ENCODE measurements at places on chromosomes 11 and 22. TPM values are rescaled to one million over a fixed set of nuclear protein-coding genes. Genes with fewer than 3 reads are reported as not detected.

DNA sequence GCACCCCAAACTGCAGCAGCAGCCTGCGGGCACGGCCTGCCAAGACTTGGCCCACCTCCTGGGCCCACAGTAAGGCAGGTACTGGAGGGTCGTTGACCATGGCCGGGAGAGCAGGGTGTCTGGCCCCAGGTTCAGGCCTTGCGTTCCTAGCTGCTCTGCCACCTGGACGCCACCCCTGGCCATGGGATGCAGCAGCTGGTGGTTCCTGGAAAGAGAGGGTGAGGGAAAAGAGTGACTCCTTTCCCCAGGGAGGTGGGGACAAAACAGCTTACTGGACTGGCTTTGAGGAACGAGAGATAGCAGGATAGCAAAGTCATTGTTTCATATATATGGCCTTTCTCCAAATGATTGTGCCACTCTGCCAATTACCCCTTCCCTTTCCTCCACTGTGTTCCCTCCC lies 1.8 kb downstream of the BSCL2 start:
- DNase-seq = no peak

MOGAT2 gene
- not detected for polyA plus RNA-seq

GRCh38 chr11:47394322-47395222 lies 13.8 kb upstream of the SLC39A13 start:
- no peak for DNase-seq

DNA sequence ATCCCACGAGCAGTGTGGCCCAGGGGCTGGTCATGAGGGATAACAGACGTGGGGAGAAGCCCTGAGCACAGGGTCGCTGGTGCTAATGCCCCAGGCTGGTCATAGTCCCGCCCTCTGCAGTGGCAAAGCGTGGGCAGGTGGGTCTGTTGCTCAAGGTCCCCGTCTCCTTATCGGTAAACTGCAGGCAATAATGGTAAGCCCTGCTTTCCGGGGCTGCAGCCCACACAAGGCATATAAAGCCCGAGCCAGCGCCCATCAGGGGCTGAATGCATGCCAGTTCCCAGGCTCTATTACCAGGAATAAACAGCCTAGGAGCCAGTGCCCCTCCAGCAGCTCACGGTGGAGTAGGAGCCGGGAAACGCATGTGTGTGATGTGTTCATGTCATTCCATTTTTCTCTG lies 261.0 kb downstream of the BRD1 start:
- no peak for DNase-seq

ACTN3 gene
- polyA plus RNA-seq = 28.1 TPM

DNA sequence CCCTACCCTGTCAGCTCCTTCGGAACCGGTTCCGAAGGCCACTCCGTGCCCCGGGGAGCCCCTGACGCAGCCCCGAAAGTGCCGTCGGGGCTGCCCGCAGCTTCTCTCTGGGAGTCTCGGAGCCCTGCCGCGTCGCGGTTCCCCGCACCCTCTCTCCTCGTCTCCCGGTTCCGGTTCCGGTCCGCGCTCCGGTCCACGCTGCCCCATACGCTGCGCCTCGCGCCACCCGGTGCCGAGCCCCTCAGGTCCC lies 618 bp downstream of the MTA2 start:
- no peak for DNase-seq

GAL gene
- polyA plus RNA-seq = not detected

GRCh38 chr11:126140926-126141280 lies 70.5 kb downstream of the RPUSD4 start:
- DNase-seq = peak; percentile 81

GRCh38 chr22:49006207-49007012 lies 821.3 kb downstream of the BRD1 start:
- no peak for DNase-seq

DNA sequence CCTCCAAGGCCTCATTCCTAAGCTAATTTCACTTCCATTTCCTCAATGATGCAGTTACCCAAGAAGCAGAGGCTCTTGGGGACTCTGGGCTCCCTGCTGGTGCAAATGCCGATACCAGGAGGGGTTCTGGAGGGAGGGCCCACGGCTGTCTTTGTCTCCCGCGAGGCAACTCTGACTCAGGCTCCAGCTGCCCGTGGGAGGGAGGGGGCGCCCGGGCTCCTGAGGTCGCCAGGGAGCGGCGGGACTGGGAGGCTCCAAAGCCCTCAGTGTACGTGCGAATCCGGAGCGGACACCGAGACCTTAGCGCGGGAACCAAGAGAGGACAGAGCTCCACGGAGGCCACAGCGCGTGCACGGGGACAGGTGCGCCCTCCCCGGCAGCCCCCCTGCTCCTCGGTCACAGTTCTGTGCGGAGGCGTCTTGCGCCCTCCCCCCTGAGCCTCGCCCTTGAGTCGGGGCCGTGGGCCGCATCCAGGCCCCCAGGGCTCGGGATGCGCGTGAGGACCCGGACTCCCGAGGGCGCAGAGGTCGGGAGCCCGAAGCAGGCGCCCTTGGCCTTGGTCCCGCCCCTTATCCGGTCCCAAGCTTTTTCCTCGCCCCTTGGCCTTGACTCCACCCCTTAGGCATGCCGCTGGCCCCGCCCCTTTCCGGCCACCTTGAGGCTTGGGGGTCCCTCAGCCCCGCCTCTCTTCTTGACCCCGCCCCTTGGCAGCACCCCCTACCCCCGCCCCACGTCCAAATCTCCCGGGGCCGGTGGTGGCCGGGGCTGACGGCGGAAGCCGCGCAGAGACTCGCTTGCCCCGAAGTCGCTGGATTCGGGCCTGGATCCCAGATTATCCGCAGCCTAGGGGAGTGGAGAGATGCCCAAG lies 4.7 kb upstream of the SHISA8 start:
- DNase-seq = no peak

UCP2 gene
- polyA plus RNA-seq = 128 TPM

DNA sequence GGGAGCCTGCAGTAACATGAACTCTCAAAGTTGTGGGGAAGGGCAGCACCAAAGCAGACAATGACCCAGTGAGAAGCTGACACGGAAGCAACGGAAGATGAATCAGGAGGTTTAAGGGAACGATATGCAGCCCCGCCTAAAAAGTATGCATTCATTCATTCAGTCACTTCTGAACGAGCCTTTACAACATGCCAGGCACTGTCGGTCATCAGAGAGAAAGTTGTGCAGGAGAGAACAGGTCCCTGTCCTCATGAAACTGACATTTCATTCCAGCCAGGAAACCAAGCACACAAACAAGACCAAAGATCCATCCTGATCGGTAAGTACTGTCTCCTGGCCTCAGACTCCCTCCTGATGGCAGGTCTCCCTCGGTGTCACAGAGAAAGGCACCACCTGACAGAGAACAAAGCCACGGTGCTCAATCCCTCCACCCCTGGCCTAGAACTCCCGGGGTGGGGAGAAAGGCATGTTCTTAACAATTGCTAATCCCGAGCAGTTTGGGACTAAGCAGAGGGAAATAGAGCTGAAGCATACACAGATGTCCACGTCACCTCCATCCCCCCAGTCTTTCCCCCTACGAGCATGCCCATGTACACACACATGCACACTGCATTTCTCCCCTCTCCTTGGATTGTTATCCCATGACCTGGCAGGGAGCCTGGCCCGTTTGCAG lies 49.3 kb downstream of the LRFN4 start:
- DNase-seq = peak; percentile 33

CYTH4 gene
- polyA plus RNA-seq = 6.7 TPM

FGF3 gene
- polyA plus RNA-seq = not detected

DNA sequence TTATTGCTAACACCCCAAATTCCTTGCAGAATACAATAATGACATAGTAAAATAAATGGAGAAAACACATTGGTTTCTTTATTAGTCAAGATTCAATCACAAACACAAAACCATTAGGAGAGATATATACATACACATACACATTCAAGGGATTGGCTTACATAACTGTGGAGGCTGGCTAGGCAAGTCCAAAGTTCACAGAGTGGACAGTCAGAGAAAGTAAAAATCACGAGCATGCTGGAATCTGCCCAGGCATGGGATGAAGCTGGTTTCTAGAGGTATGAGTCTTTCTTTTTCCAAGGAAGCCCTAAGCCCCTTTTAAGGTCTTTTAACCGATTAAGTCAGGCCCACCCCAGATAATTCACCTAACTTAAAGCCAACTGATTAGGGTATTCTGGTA lies 13.6 kb upstream of the OR56B1 start:
- no peak for DNase-seq

- no peak for DNase-seq
Observed at GRCh38 chr11:73225851-73226250, 7.8 kb downstream of the P2RY2 start.

TSPAN32 gene
- polyA plus RNA-seq = 3.7 TPM

DNA sequence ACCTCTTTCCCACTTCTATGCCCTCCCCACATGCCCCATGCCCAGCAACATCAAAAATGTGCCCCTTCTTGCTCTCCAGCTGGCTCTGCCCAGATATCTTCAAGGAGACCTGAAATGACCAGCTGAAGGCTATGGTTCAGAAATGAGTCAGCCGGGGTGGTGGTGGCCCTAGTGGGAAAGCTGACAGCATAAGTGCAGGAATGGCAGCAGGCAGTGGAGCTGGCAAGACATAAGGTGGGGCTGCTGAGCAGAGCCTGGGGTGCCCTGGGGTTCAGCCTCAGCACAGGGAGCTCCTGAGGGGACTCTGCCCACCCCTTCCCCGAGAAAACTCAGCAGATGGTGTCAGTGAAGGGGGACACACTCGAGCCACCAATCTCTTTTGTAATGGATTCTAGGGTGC lies 593.4 kb downstream of the BUD13 start:
- no peak for DNase-seq

GRCh38 chr11:131408025-131408640 lies 37.7 kb downstream of the NTM start:
- no peak for DNase-seq

GRCh38 chr11:10858439-10859325 lies 829 bp upstream of the ZBED5 start:
- peak; percentile 50 for DNase-seq

DNA sequence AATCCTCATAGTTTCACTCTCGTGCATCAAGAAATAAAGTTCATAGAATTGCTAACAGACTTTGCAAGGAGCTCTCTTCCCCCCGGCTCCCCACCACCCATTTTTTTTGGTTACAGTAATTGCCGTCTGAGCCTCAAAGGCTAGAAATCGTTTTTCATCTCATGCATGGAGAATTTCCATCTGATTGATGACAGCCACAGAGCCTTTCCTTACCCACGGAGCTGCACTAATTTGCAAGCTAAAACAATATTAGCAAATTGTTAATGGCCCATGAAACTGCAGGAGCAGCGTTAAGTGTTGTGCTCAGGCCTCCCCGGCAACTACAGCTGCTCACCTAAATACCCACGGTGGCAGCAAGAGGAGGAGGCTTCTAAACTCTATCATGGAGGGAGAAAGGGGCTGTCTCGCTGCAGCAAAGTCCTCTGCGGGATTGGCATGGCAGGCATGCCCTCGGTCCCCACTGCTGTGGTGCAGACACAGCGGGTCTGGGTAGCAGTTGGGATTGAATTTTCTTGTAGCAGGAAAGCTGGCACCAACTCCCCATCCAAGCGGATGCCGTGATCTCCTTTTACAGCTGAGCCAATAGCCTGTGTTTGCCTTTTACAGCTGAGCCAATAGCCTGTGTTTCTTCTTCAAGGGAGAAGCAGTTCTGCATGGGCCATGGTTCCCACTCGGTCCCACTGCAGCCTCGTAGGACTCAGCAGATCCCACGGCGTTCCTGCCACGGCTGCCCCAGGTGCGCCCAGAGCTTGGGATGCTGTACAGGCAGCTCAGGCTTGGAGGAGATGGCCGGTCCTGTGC lies 412.3 kb downstream of the BRD1 start:
- no peak for DNase-seq

- DNase-seq = no peak
Observed at GRCh38 chr11:75655605-75656004, 13.2 kb downstream of the MAP6 start.

GGTLC3 gene
- not detected for polyA plus RNA-seq

DNA sequence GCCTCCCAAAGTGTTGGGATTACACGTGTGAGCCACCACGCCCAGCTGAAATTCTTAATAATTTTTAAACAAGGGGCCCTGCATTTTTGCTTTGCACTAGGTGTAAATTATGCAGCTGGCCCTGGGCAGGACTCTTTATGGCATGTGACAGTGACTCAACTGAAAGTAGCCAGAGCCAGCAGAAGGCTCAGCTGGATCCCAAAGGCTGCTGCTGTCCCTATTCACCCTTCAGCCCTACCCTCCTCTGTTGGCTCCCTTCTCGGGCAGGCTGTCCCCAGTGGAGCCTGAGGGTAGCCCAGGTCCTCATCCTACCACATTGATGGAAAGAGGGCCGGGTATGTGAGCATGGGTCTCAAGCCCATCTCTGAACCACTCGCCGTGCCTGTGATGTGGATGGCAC lies 45.6 kb downstream of the CD82 start:
- DNase-seq = no peak

TH gene
- polyA plus RNA-seq = 0.31 TPM

- peak; percentile 59 for DNase-seq
Observed at GRCh38 chr11:118608360-118609227, 1.2 kb downstream of the PHLDB1 start.

Data from muscle of back (tissue), 13 donors.